Progenitor cell of endocrine pancreas (in vitro differentiated cells): ENCODE measurements at places on chromosomes 11 and 22. TPM values are rescaled to one million over a fixed set of nuclear protein-coding genes. Genes with fewer than 3 reads are reported as not detected.

The DERL3 gene
- 1.5 and 2.8 TPM in 2 replicates for total RNA-seq

DNA sequence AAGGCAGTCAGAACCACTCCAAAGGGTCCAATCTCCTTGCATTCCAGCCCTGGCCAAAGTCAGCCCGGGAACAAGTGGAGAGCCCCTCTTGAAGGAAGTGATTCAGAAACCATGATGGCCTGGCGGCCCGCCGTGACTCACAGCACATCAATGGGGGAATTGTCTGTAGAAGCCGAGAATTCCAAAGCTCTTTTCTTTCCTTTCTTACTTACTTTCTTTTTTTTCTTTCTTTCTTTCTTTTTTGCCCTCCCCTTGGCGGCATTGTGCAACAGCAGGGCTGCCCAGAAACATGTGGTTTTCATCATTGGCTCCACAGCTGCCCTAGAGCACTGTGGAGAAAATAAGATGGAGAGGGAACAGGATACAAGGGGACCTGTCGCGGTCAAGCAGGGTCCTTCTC lies 140.2 kb upstream of the TIMP3 start:
- H3K27ac ChIP-seq, result no peak overlapping the region
- DNase-seq, result no peak
- no peaks in the 10 kb centered on the region for H3K36me3 ChIP-seq
- peaks cover 24% of the 10 kb centered on the region for H3K27me3 ChIP-seq
- H3K4me3 ChIP-seq, result no peak overlapping the region
- no peaks in the 10 kb centered on the region for H3K4me1 ChIP-seq

DNA sequence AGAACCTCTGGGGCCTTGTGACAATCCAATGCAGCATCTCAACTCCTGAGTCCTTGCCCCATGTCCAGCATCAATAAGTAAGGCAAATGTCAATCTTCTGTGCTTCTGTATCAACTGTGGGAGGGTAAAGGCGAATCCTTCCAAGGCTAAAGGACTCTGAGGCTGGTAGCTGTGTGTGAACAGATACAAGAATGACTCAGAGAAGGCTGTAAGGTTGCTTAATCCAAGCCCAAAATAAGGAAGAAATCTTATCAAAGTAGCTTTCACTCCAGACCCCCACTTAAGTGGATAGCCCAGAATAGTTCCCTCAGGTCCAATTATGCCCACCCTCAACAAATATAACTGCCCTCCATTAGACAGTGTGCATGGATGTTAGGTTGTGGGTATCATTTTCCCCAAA lies 28.1 kb upstream of the SCGB1A1 start:
- no peak overlapping the region for H3K27ac ChIP-seq
- H3K4me1 ChIP-seq, result peaks cover 13% of the 10 kb centered on the region
- H3K27me3 ChIP-seq, result no peaks in the 10 kb centered on the region
- no peaks in the 10 kb centered on the region for H3K36me3 ChIP-seq
- H3K4me3 ChIP-seq, result no peak overlapping the region

GRCh38 chr11:2464451-2465165 lies 19.8 kb downstream of the KCNQ1 start:
- no peak overlapping the region for H3K4me3 ChIP-seq
- H3K27me3 ChIP-seq, result peaks cover 17% of the 10 kb centered on the region
- no peaks in the 10 kb centered on the region for H3K36me3 ChIP-seq
- H3K27ac ChIP-seq, result no peak overlapping the region

DNA sequence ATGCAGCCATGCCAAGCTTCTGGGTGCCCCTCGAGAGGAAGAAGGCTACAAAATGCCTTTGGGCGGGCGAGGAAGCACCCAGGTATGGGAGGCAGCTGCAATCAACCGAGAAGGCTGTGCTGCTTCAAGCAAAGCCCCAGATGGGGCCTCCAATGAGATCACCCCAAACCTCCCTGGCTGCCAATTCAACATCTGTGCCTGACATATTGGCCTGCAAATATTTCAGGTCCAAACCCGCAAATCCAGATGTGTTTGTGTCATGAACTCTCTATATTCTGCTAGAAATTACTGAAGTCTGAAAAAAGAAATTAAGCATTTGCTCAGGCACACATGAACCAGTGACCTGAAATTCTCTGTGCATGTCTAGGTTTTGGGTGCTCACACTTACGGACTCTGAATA lies 78.8 kb upstream of the RCN1 start:
- H3K36me3 ChIP-seq, result no peaks in the 10 kb centered on the region
- H3K4me1 ChIP-seq, result no peaks in the 10 kb centered on the region
- DNase-seq, result no peak

GRCh38 chr22:37970864-37971263 lies 13.5 kb downstream of the SOX10 start:
- no peaks in the 10 kb centered on the region for H3K27me3 ChIP-seq
- H3K36me3 ChIP-seq, result peaks cover 20% of the 10 kb centered on the region
- no peak for DNase-seq
- H3K4me3 ChIP-seq, result no peak overlapping the region

- peak overlapping the region; percentile 76 for H3K27ac ChIP-seq
- peaks cover 14% of the 10 kb centered on the region for H3K36me3 ChIP-seq
- H3K27me3 ChIP-seq, result no peaks in the 10 kb centered on the region
- peaks cover 18% of the 10 kb centered on the region for H3K4me1 ChIP-seq
- no peak for DNase-seq
These were observed 6.7 kb downstream of the SYNGR1 start for GRCh38 chr22:39356464-39356863.
